PC-3 (cell line): ENCODE measurements at places on chromosomes 11 and 22.

GRCh38 chr22:33303099-33303498, 244.9 kb upstream of the SYN3 start:
- no peak for DNase-seq

GRCh38 chr22:45008186-45008681, 1.6 kb downstream of the PHF21B start:
- no peak for DNase-seq

DNA sequence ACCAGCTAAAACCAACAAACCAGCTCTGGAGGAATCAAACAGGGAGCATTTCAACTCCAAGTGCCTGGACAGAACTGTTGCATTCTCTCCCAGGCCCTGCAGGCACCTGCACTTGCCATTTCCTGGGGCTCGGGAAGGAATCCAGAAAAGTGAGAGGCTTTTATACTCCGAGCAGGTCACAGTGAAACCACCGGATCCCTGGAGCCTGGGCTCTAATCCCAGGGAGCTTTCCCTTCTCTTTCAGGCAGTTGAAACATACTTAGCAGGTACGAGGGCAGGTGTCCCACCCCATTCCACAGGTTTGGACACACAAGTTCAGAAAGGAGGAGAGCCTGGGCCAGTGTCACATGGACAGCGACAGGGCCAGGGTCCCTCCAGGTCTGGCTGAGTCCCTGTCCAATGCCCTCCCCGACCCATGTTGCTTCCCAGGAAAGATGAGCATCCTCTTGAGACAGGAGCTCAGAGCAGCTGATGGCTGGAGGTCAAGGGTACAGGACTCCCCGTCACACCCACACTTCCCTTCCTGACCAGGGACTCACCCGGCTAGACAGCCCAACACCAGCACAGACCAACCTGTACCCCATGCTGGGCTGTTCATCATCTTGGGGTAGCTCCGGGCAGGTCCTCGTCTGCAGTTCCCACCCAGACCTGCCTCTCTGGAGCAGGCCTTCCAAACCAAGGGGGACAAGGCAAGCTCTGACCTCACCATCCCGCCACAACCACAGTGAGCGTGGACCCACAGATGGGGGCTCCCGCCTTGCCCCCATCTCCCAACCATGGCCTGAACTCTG, 49.9 kb upstream of the CD5 start:
- no peak for DNase-seq

DNA sequence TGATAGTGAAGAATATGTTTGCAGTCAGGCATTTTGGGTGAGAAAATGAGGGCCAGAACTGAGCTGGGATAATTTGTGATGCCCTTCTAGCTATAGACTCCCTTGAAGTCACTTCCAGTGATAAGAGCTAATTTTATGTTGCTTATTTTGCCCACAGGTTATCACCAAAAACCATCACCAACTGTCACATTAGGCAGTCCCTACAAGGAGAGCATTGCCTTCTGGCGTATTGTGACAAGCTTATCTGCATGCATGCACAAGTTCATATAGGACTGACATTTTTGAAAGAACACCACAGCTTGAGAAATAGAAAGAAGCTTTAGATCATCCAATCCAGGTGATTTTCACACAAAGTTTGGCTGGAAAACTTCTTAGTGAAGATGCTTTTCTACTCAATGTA, 735.3 kb upstream of the RAG2 start:
- DNase-seq: no peak

GRCh38 chr11:19967787-19968186, 192.5 kb downstream of the DBX1 start:
- peak; percentile 10 for DNase-seq

DNA sequence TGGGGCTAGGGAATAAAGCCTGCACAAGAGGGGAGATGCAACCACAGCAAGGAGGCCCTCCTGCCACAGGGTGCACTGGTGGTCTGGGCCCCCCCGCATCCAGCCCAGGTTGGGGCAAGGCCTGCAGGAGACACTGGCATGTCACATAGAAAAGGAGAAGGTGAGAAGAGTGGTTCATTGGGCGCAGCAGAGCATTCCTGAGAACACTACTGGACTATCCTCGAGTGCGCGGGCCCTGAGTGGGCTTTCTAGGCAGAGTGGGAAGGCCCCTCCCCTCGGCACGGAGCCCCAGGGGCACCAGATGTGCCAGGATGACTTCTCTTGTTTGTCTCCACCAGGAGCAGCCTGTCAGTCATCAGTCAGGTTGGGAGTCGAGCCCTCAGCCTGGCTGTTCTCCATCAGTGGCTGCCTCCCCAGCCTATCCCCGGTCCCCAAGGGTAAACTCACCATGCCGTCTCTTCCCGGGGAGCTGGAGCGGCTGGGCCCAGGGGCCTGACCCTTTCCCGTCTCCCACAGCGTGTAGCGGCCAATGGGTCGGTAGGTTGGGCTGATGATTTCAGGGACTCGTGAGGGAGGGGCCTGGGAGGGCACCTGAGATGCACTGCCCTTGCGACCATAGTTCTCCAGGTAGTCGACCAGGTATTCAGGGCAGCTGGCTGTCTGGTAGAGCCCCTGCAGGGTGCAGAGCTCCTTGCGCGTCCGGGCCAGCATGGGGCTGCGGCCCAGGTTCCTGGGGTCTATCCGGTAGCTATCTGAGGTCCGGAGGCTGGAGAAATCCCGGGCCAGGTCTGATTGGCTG, 9.0 kb downstream of the USP2 start:
- no peak for DNase-seq

DNA sequence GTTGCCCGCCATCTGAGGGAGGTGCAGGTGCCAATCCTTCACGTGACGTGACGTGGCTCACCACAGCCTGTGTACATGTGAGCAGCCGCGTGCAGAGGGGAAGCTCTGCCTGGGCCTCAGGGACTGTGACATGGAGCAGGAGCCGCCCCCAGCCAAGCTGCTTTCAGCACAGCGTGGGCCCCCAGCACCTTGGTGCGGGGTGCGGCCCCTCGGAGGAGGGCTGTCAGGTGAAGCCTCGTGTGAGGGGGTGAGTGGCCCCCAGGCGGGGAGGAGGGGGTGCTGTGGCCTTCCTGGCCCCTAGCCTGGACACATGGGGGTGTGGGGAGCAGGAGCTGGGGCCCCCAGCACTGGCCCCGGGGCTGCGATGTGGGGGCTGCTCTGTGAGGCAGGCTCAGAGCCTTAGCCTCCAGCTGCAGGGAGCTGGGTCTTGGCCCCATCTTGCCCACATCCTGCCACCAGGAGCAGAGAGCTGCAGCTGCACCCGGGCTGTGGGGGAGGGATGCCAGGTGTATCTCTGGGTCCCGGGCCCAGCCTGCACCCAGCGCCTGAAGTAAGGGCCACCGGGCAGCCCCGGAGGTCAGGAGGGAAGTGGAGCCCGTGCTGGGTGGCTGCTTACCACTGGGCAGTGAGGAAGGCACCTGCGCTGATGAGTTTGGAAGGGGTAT, at the start of gene ADORA2A:
Gene ADORA2A, plus strand, starts transcription at position 100 of the 665 bp plus-strand sequence. CDS start 5,806 bp downstream, outside the sequence.
- DNase-seq: no peak

GRCh38 chr11:111330234-111330893, 32.0 kb downstream of the POU2AF3 start:
- no peak for DNase-seq

- no peak for DNase-seq
Observed at GRCh38 chr11:10317151-10317755, 12.4 kb downstream of the ADM start.

DNA sequence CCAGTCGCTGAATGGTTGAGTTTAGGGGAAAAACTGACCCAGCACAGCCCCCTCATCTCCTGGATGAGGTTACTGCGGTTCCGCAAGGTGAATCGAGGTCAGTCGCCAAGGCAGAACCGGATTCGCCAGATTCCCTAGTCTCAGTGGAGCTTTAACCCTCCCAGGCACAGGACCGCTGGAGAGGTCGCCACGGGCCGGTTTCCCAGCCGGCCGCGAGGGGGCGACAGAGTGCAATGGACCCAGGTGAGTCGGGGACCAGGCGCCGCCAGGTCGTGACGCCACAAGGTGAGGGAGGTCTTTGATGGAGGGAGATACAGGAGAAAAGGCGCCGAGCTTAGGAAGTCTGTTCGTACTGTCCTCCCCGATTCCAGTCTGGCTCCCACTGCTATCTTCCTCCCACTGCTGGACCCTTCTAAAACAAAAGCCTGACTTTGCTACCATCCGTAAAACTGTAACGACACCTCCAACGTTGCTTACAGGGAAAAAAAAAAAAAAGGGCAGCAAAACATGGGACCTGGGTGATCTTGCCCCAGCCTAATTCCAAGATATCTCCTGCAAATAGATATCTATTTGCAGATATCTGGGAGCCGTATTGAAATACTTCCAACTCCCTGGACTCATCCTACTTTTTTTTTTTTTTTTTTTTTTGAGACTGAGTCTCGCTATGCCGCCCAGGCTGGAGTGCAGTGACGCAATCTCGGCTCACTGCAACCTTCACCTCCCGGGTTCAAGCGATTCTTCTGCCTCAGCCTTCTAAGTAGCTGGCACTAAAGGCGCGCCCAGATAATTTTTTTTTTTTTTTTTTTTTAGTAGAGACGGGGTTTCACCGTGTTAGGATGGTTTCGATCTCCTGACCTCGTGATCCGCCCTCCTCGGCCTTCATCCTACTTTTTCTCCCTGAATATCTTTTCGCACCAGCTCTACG, 1.4 kb upstream of the GGA1 start:
- peak; percentile 91 for DNase-seq

- DNase-seq: peak; percentile 52
Observed at GRCh38 chr11:101915791-101916291, 481 bp downstream of the ANGPTL5 start.

- DNase-seq: peak; percentile 26
Observed at GRCh38 chr11:19323502-19323901, 82.8 kb upstream of the E2F8 start.

DNA sequence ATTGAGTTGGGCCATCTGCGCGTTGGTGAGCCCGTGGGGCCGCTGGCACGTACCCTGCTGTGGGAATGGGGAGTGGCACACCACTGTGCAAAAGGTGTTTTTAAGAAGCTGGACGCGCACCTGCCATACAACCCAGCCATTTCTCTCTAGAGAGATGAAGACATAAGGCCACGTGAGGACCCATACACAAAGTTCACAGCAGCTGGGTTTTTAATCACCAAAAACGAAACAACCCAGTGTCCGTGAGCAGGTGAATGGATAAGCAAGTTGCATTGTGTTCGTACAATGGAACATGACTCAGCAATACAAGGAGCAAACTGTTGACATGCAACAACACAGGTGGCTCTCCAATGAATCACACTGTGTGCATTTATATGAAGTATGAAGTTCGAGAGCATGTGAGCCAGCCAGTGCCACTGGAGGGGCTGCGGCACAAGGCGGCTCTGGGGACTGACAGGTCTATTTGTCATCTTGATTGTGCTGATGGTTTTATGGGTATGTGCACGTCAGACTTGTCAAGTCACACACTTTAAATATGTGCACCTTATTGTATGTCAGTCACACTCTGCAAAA, 30.6 kb upstream of the PANX2 start:
- peak; percentile 35 for DNase-seq

- DNase-seq: no peak
Observed at GRCh38 chr11:64653388-64653973, 62.5 kb downstream of the SLC22A12 start.

GRCh38 chr11:78654071-78654470, 79.4 kb upstream of the NARS2 start:
- DNase-seq: no peak

DNA sequence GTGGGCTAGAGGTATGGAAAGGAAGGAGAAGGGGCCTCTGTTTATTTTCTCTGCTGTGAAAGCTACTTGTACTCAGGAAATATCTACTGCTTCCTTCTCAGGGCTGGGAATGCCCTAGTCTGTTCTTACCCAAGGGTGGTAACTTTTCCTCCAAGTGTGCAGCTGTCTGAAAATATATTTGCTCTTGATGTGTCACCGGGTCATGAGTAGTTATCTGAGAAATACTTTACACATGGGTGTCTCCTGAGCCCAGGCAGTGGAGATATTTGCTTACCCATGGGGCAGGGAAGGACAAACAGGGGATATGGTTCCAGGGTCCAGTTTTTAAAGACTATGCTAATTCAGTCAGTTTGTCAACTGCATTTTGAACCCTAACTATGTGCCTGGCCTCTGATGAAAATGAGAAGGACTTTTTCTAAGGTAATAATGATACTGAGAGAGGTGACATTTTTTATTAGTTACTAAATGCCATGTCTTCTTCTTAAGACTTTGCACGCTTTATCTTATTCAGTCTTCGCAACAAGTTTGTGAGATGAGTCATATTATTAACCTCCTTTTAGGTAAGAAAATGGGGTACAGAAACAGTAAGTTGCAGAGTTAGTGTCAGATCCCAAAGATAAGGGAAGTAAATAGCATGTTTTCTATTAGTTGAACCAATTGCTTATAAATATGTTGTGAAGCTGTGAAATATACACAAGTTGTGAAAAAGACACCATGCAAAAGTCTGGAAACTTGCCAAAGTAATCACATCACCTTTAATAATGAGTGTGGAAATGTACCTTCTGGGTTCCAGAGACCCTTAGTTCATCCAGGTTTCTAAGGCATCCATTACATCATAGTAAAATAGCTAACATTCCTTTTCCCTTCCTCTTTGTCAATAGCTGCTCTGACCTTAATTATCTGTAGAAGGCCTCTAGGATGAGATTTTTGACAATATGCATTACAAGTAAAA, 22.9 kb downstream of the SYTL2 start:
- peak; percentile 93 for DNase-seq

- DNase-seq: no peak
Observed at GRCh38 chr11:117824571-117825537, at the start of gene FXYD2. TSS of gene FXYD2 (minus strand) at chr11:117824744. CDS start at chr11:117824678, 66 bp downstream.

GRCh38 chr11:92702805-92703448, 266.5 kb upstream of the MTNR1B start:
- DNase-seq: peak; percentile 32
